Hair follicular keratinocyte (primary cell): ENCODE measurements at places on chromosomes 4 and X. TPM values are rescaled to one million over a fixed set of nuclear protein-coding genes. Genes with fewer than 3 reads are reported as not detected.

Gene COQ2
- 20.5 and 32.5 TPM in 2 replicates for total RNA-seq

Gene ATP7A
- 2.3 and 2.6 TPM in 2 replicates for total RNA-seq

Gene GPRASP1
- total RNA-seq: 0.04 and 0.08 TPM in 2 replicates

Gene GSX2
- total RNA-seq: not detected in 2 replicates

Gene GAGE13
- total RNA-seq: not detected in 2 replicates

Gene CFAP99
- total RNA-seq: not detected in 2 replicates
